ENCODE measurements at places on chromosomes 5 and 9.

GRCh38 chr5:122095158-122095557 lies 17.1 kb upstream of the LOX start:
- no peak for DNase-seq

DNA sequence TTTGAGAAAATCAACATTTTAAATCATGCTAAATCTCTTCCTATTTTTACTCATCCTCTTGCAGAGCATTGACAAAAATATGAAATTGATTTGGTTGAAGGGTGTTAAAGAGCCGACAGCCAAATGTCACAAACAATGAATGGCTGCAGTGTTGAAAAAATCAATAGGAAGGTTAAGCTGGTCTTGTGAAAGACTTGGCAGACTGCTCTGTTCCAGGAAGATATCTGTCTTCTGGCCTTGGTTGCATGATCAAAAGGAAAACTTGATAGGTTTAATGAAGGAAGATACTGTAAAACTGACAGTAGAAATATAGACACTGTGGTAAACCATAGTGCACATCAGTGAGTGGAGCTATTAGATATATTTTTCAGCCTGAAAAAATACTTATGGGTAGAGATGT lies 103.6 kb downstream of the PBX3 start:
- no peak for DNase-seq

GRCh38 chr5:123808461-123809380 lies 296.7 kb downstream of the CSNK1G3 start:
- DNase-seq = no peak

DNA sequence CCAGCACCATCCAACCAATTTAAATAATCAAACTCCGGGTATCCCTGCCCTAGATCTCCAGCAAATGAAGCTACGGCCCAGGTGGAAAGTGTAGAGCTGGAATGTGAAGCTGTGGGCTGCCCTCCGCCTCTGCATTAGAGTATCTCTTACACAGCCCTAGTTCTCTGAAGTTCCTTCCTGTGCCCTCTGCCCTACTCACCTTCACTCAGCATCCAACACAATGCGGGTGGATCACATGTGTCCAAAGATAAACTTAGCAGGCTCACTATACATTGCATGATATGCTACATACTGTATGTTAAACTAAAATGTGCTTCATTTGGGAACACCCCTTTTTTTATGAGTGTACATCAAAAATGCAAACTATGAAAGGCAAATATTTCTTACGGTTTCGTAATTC lies 70.0 kb upstream of the RAD23B start:
- peak; percentile 6 for DNase-seq

- DNase-seq = no peak
Measured at GRCh38 chr9:22165144-22165543, 156.0 kb upstream of the CDKN2B start.

GRCh38 chr5:61953913-61954312 lies 352.1 kb upstream of the KIF2A start:
- DNase-seq = no peak

DNA sequence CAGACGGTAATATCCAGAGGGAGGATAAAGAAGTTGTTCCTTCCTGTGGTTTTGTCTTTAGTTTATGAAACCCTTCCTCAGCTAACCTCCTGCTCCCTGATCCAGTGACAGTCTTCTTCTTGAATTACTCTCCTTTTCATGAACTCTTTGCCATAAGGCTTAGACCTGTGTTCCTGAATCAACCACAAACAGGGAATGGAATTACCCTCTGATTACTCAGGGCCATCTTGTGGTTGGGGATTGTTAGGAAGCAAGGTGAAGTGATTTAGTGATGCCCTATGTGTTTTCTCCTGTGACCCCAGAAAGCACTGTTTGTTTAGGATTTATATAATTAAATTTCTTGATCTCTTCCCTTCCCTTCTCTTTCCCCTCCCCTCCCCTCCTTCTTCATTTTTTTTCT lies 409.1 kb downstream of the TAF11L14 start:
- no peak for DNase-seq

GRCh38 chr5:638501-639252 lies 26.5 kb downstream of the CEP72 start:
- DNase-seq = no peak

DNA sequence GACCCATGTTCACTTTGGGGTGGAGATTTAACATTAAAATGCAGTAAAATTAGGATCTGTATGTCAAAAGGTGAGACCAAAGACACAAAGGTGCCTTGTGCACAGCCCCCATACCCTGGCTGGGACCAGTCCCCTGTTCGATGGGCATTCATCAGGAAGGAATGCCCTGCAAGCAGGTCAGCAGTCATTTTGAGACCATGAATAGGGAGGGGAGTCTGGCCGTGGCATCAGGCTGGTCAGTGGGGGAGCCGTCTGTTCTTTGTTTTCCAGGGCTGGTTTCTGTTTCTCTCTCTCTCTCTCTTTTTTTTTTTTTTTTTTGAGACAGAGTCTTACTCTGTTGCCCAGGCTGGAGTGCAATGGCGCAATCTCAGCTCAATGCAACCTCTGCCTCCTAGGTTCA lies 68.9 kb upstream of the GOLM1 start:
- no peak for DNase-seq

DNA sequence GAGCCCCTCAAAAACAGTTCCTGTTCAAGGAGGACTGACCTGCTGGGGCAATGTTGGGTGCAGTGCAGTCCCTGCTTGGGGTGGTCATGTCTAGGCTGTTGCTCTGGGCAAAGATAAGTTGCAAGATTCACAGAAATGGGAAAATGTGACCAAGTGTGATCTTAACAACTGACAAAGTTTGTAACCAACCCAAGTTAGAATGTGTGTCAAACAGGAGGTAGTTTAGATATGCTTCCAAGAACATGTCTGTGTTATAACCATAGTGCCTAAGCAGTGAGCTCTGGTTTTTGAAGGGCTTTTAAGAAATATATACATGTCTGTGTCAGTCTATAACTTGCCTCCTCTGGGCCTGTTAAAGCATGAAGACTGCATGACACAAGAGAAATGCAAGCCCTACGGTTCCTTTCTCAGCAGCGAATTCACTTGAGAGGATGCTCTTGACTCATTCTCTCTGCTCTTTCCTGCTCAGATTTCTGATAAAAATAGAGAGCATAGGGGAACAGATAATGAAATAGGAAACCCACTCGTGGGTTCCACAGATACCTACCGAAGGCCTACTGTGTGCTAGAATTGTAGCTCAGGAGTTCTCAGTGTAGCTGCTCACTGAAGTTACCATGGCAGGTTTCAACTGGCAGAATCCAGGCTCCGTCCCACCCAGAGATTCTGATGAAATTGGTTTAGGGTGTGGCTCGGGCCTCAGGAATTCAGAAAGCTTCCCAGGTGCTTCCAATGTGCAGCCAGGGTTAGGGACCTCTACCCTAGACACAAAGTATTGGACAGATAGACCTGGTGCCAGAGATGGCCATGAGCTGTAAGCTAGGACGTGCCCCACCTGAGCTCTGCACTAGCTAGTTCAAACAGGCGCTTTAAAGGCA lies 52.4 kb downstream of the ARHGEF37 start:
- no peak for DNase-seq

DNA sequence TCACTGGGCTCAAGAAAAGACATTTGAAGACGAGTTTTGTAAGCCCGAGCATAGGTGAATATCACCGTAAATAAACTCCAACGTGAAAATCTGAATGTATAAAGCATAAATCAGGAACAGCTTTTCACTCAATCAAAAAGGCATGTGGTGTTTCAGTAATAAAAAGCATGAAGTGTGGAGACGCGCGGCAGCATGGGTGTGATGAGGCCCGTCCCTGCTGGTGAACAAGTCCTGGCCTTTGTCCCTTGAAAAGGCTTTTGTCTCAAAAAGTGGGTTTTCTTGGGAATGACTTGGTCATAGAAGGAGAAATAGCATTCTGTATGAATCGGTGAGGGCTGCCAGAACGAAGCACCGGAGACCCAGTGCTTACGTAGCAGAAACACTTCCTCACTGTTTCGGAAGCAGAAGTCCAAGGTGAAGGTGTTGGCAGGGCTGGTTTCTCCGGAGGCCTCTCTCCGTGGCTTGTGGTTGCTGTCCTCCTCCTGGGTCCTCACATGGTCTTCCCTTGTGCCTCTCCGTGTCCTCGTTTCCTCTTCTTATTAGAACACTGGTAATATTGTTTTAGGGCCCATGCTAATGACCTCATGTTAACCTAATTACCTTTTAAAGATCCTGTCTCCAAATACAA lies 24.9 kb downstream of the ROPN1L start:
- DNase-seq = no peak

GRCh38 chr5:157888814-157889532 lies 30.0 kb upstream of the CLINT1 start:
- no peak for DNase-seq

GRCh38 chr9:15606643-15607472 lies 54.0 kb downstream of the CCDC171 start:
- peak; percentile 27 for DNase-seq

DNA sequence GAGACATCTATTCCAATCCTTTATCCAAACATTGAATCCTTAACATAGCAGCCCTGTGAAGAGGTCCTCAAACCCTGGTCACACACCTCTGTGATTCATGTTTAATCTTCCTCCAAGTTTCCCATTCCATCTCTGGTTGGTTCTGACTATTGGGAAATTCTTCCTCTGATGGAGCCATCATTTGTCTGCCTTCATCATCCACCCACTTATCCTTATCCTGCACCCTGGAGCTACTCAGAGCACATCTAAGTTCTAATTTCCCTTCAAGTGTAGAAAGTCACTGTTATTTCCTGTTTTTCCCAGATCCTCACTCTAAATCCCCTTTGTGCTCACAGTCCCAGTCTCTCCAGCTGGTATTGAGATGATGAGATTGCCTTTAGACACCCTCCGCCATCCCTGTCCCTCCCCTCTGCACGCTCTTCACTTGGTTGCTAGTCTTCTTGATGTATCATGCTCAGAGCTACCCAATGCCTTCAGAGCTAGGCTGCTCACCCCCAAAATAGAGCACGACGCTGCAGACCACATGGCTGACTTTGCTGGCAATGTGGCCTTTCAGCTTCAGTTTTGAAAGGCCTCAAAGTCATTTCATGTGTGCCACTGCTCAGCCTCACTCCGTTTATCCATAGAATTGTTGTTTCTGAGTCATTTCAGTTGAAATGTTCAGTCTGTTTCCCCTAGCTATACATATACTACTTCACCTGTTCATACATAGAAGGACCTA lies 154.3 kb downstream of the PALM2AKAP2 start:
- no peak for DNase-seq

GRCh38 chr5:2383698-2384065 lies 367.8 kb downstream of the IRX2 start:
- DNase-seq = no peak

GRCh38 chr5:40928886-40929448 lies 19.7 kb downstream of the C7 start:
- DNase-seq = no peak

DNA sequence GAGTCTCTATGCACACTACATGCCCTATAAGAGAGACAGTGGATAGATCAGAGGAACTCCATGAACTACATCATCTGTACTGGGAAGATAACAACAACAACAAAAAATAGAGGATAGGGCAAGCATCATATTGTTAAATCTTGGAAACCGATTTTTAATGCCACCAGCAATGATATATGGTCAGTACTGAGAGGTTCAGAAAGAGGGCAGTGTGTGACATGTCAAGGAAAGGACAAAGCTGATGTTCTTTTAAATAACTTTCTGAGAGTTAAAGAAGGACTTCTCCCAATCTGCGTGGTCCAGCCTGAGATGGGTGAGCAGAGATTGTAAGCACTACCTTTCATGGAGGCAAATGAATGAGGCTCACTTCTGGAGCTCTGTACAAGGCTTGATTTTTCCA lies 62.0 kb upstream of the PHF24 start:
- DNase-seq = no peak

- DNase-seq = no peak
Measured at GRCh38 chr9:18359335-18359734, 114.6 kb upstream of the ADAMTSL1 start.

GRCh38 chr5:78922879-78923621 lies 62.1 kb downstream of the ARSB start:
- DNase-seq = no peak

GRCh38 chr5:5135957-5136676 lies 4.0 kb upstream of the ADAMTS16 start:
- DNase-seq = no peak

- no peak for DNase-seq
Measured at GRCh38 chr5:127801751-127802476, 98.7 kb downstream of the CCDC192 start.

- DNase-seq = no peak
Measured at GRCh38 chr5:32264957-32265572, 47.7 kb downstream of the MTMR12 start.

DNA sequence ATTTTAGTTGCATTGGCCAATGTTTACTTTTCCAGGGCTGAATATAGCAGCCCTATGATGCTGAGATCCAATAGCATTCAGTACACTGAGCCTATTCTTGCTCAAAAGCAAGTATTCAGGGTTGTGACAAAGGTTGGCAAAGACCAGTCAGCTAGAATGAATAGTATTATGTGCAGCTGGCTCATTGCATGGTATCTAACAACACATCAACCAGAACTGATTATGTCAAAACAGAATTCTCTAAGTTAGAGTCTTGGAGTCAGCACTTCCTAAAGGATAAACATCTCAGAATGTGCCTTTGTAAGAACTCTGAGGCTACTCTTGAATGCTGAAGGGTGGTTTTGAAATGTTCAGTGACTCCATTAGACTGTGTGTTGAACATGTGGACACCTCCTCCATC lies 774.5 kb upstream of the RGMB start:
- DNase-seq = no peak

DNA sequence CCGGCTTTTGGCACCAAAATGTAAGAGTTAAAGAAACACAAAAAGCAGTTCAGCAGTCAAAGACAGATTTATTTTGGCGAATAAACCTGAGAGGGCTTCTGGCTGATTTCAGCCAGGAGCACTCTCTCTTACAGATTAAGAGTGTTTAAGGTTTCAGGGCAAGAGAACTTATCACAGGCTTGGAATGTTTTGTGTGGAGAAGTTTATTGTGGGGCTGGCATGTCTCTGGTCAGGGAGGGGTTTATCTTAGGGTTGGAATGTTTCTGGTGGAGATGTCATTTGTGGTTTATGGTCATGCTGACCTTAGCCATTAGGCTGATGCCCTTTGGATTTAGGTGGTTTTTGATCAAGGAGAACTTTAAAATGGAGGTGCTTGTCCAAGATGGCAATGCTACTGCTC lies 622.3 kb upstream of the PTPRD start:
- no peak for DNase-seq

DNA sequence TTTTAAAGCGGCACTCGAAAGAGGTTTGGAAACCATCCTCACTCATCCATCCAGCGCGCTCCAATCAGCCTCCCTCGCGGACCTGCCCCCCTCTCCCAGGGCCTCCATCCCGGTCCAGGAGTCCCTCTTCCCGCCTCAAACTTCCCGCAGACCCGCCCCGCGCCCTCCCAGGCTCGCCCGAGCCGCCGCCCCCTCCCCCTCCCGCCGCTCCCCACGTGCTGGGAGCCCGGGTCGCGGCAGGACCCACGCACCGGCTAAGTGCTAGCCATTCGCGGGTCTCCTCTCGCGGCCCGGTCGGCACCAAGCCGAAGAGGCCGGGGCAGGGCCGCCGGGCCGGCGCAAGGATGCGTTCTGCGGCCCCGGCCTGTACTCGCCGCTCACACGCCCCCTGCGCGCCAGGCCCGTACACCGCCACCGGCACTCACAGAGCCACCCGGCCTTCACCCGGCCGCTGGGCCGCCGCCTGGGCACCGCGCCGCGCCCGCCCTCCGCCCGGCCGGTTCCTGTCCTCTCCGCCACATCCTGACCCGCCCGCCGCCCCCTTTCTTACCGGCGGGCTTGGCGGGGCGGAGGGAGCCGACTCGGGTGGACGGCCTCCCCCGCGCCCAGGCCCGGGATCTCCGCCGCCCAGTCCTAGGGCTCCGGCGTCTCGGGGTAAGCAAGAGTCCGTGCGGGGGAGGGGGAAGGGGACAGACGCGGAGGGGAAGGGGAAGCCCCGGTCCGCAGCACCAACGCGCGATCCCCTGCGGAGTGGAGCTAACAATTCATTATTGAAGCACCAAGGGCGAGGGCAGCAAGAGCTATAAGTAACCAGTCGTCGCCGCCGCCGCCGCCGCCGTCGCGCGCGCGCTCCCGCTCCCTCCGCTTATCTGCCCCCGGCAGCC lies 576 bp downstream of the CHD1 start:
- peak; percentile 5 for DNase-seq
